NCI-H146 (cell line): ENCODE measurements at places on chromosomes 4 and X.

DNA sequence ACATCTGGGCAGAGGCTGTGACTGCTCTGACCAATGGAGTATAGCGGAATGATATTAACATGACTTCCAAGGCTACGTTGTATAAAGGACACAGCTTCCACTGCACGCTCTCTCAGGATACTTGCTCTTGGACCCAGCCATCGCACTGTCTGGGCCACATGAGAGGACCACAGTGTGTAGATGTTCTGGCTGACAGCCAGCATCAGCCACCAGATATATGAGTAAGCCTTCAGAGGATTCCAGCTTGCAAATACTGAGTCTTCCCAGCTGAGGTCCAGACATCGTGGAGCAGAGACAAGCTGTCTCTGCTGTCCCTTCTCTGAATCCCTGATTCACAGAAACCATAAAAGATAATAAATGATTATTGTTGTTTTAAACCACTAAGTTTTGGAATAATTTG lies 146.8 kb upstream of the USP9X start:
- DNase-seq: no peak

DNA sequence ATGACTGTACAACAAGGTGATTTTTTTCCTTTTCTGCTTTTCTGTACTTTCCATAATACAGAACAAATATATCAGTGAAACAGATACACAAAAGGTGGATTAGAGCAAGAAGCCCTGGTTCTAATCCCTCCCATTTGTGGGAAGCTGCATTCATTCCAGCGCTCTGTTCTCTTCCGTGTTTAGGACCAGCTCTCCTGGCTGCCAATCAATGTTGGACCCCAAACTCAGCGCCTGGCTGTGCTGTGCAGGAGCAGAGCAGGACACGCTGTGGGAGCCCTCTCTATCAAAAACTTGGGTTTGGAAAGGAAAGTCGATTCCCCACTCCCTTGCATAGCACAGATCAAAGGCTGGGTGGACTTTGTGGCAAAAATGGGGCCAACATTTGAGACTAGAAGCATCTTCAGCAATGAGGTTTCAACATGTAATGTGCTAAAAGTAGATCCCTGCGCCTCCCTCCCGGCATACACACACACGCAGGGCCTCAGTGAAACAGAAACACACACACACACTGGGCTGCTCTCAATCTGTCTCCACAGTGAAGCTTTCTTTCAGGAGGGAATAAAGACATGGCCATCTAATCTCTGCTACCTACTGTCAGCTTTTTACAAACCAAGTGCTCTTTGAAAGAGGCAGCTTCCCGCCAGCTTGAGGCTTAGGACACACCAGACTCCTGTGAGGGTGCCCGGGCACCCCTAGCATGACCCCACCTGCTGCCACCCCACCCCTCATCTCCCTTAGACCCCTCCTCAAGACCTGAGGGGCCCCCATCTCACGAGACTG lies 12.2 kb downstream of the WDR1 start:
- DNase-seq: no peak

DNA sequence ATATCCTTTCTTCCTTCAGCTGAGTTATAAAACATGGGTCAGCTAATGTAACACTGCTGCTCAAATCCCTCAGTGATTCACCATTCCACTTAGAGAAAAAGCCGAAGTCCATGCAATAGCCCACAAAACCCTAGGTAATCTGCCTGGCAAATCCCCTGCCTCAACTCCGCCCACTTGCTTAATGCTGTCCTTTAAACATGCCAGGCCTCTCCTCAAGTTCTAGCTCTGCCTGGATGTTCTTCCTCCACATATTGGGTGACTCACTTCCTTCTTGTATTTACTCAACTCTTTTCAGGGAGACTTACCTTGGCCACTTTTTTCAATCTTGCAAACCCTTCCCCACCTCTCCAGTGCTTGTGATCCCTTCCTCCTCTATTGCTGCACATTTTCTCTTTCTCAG lies 89.8 kb downstream of the EMCN start:
- DNase-seq: no peak

DNA sequence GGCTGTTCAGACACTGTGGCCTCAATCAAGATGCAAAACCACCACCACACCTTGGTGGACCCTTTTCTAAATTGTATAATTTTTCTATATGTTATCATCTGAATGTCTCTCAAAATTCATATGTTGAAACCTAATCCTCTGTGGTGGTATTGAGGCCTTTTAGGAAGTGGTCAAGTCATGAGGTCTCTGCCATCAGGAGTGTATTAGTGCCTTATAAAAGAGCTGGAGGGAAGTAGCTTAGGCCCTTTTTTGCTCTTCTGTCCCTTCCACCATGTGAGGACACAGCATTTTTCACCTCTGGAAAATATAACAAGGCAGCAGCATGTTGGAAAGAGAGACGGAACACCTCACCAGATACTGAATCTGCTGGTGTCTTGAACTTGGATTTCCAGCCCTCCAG lies 30.5 kb upstream of the DKK2 start:
- no peak for DNase-seq

- no peak for DNase-seq
Observed at GRCh38 chr4:61923179-61923578, 723.1 kb downstream of the ADGRL3 start.

- no peak for DNase-seq
Observed at GRCh38 chr4:178339769-178340168, 897.5 kb upstream of the AGA start.

DNA sequence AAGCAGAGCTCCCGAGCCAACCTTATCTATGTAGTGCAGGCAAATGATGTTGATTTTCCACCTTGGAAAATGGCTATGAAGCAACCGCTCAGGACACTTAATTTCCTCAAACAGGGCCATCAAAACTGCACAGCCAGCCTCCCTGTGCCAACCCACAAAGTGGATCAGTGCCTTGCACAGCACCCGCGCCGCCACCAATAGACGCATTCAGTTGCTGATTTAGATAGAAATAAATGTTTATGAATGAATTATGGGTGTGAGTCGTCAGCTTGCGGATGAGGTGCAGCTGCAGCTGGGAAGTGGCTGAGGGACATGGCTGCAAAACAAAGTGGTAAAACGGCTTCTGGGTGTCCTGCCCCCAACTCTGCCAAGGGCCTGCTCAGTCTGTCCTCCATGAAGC lies 47.0 kb downstream of the SOD3 start:
- DNase-seq: no peak

GRCh38 chr4:155906554-155907247 lies 3.2 kb downstream of the TDO2 start:
- DNase-seq: no peak

DNA sequence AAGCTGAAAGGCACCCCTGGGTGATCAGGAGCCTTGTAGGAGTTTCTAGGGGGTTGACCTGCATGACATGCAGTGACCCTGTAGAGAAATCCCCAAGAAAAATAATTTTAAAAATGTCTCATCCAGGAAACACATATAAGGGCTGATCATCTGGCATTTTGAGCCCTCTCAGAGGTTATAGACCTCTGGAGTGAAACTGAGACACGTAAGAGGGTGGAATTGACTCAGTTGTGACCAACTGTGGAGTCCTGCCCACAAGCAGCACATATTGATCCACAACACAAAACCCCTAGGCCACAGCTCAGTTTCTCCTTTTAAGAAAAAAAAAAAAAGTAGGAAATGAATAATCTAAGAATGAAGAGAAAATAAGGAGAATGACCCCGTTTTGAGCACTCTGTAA lies 32.5 kb upstream of the MTMR8 start:
- DNase-seq: no peak

DNA sequence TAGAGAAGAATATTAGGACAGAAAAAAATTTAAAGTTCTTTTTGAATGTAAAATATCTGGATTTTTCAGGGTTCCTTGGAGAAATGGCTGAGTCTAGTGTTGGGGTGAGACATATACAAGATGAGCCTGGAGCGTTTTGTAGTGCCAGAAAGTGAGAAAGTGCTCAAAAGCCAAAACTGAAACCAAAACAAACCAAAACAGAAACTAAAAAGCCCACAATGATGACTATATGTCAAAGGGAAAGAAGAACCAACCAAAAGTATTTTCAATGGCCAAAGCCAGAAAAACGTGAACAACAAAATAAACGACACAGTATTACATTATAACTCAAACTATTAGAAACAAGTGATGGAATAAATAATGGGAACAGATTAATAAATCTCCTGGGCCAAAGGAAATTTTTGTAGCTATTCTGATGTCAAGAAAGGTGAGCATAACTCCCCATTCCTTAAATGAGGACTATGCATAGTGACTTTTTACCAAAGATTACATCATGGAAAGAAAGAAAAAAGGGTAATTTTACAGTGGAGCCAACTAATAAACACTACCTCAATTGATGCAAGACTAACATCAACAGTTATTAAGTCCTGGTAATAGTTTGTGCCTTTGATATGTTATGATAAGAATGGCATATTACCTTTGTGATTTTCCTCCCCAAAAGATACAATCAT lies 1137.6 kb downstream of the C4orf33 start:
- DNase-seq: no peak

DNA sequence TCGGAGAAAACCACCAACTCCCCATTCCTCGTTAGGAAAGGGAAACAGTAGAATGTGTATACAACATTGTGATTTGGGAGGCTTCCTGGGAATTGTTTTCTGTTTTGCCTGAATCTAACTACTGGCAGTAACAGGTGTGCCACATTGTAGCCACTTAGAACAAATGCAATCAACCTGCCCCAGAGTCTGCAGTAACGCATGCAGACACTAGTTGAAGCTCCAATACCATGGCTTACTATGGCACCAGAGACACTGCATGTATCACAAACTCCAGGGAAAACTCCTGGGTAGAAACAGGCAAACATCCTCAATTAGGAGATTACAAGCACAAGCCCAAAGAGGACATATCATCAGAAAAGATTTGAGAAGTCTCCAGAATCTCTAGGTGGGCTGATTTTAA lies 154.2 kb upstream of the NEIL3 start:
- DNase-seq: no peak

GRCh38 chr4:14874990-14875389 lies 127.3 kb upstream of the CPEB2 start:
- no peak for DNase-seq

- DNase-seq: peak; percentile 32
Observed at GRCh38 chr4:52051213-52051614, at the start of gene SPATA18. Gene SPATA18, plus strand, starts transcription at chr4:52051304. Its CDS starts 401 bp downstream, at chr4:52051705.

GRCh38 chr4:84940960-84941359 lies 25.5 kb downstream of the WDFY3 start:
- no peak for DNase-seq

- no peak for DNase-seq
Observed at GRCh38 chrX:36314303-36314702, 394.8 kb downstream of the CFAP47 start.

- DNase-seq: no peak
Observed at GRCh38 chr4:107818301-107818910, 6.3 kb upstream of the SGMS2 start.

DNA sequence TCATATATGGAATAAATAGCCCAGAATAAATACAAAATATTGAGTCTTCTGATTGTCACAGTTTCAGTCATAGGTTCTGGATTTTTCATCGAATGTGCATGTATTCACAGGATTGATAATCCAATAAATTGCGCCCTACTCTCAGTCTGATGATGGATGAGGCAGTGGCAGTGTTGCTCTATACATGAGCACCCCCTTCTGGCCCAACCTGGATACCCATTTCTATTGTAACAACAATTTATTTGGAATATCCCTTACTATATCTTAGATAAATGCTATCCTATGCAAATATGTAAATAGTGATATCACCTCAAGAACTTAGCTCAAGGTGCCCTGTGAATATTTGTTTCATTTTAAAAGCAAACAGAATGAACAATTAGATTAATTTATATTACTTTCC lies 733.7 kb upstream of the PABPC4L start:
- no peak for DNase-seq

- peak; percentile 23 for DNase-seq
Observed at GRCh38 chrX:17944833-17945497, 83.9 kb upstream of the RAI2 start.

- DNase-seq: no peak
Observed at GRCh38 chr4:126386512-126386911, 1071.8 kb downstream of the FAT4 start.

- peak; percentile 58 for DNase-seq
Observed at GRCh38 chr4:128831531-128832242, 22.2 kb downstream of the JADE1 start.

- peak; percentile 55 for DNase-seq
Observed at GRCh38 chr4:24794916-24795665, at the start of gene SOD3. Gene SOD3, plus strand, starts transcription at chr4:24795573. Its CDS starts 3,949 bp downstream, at chr4:24799522.

DNA sequence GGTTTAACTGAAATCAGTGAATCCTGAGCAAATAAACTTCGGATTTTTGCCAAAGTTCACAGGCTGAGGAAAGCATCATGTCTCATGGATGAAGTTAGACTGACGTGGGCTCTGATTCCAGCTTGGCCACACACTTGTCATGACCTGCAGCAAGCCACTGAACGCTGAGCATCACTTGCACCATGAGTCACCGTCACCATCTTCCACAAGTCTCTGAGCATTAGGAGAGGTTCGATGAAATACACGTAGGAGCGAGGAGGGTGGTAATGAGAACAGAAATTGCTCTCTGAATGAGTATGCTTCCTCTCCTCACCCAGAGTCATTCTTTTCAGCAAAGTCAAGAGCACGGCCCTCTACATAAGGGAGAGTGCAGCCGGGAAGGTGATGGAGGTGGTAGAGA lies 3.8 kb upstream of the TRIML2 start:
- DNase-seq: no peak

DNA sequence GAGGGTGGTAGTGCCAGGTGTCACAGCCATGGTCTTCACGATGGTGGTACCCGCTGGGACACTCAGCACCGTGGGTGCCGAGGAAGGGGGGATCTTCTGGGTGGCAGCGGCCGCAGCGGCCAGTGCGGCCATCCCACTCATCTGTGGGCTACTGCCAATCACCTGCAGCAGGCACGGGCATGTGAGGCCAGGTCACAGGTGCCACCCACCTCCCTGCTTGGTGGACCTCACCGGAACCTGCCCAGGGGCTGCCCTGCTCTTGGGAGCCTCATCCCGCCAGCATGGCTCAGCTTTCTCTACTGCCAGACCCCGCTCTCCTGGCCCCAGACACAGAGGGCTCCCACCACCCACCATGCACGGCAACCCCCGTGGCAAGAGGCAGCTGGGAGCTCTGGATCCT lies 13.0 kb downstream of the HCFC1 start:
- DNase-seq: no peak
